ENCODE measurements at places on chromosomes 2 and 18.

GRCh38 chr2:100882645-100883613 is 63.0 kb downstream of the NPAS2 start:
- no peak for DNase-seq

GRCh38 chr2:202056611-202057010 is 16.4 kb upstream of the KIAA2012 start:
- DNase-seq = no peak

- DNase-seq = no peak
Measured at GRCh38 chr2:239370403-239370802, 30.4 kb downstream of the HDAC4 start.

GRCh38 chr18:61785588-61785987 is 107.2 kb downstream of the RNF152 start:
- DNase-seq = no peak

DNA sequence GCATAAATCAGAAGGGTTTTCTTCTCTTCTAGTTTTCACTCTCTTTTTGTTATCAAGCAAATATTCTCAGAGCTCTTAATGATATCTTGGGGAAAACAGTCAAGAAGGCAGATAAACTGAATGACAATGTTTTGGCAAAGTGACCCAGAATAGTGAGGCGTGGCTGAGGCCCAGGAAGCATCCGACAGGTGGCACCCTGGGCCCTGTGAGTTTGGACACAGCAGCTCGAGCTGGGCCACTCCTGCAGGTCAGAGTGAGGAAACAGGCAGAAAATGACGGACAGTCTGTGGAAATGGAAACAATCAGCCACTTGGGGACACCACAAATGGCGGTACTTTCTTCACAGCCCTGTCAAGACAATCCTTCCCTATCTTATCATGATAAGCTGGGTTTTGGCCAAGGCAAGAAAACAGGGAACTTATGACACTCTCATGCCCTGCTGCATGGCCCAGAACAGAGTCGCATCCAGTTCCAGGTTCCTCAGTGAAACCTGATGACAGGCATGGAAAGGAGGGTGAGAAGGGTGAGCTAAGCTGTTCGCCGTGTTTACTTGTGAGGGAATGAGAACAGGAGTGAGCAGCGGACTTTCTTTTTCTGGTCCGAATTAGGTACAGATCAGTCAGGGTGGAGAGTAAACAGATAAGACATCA is 32.1 kb downstream of the MRPL44 start:
- no peak for DNase-seq

DNA sequence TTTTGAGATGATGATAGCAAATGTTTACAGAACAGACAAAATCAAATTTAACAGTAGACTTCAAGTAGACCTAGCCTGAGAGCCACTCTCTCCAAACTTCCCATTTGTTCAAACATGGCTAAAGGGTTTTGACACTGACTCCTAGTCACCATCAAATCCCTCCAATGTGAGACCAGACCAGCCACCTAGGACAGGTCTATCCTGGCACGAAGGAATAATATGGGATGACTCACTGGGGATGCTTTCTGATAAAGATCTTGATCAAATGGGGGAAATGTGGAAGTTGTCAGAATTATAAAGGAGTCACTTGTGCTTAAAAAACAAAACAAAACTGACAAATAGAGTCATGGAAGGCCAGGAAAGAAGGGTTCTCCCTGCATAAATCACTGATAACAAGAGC is 95.7 kb downstream of the EDAR start:
- DNase-seq = no peak

GRCh38 chr18:22020127-22020866 is 149.1 kb upstream of the GATA6 start:
- no peak for DNase-seq

- no peak for DNase-seq
Measured at GRCh38 chr2:226981791-226982326, 146.0 kb downstream of the RHBDD1 start.

GRCh38 chr2:45778720-45779171 is 127.3 kb downstream of the PRKCE start:
- no peak for DNase-seq

DNA sequence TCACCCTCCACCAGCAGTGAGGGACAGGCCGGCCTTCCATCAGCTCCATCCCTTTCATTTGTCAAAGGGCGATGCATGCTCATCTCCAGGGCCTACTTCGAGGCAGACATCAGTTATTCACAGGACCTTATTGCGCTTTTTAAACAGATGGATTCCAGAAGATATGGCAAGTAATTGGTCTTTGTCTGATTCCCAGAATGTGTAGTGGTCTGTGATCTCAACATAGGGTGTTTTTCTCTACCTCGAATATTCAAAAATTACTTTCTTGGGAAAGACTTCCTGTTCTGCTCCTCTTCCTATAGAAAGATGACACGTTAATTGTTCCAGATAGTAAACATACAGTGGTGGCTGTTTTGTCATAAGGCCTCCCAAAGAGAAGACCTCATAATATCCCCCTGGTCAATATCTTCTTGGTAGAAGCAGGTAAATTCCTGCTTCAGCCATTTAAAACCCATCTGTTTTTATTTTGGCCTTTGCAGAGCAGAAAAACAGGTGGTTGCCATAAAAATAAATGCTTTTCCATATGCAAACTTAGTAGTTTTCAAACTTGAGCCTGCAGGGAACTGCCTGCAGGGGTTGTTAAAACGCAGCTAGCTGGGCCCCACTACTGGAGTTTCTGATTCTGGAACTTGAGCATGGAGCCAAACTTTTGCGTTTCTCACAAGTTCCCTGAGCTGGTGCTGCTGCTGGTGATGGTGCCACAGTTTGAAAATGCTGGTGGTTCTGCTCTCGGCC is 8.2 kb downstream of the SMARCAL1 start:
- DNase-seq = no peak

DNA sequence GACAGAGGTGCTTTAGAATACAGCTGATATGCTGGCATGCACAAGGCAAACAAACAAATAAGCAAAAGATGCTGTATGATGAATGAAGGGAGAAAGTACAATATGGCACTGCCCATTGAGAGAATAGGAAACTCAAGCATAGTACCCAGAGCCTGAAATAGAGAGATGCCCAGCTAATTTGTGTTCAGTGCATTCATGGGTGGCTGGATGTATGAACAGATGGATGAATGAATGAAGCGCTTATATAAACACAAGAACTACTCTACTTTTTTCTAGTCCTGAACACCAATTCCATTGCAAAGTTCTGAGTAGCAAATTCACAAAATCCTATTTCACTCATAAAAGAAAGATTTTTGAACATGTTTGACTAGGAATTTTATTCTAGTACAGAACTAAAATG is 756.3 kb downstream of the SATB2 start:
- no peak for DNase-seq

DNA sequence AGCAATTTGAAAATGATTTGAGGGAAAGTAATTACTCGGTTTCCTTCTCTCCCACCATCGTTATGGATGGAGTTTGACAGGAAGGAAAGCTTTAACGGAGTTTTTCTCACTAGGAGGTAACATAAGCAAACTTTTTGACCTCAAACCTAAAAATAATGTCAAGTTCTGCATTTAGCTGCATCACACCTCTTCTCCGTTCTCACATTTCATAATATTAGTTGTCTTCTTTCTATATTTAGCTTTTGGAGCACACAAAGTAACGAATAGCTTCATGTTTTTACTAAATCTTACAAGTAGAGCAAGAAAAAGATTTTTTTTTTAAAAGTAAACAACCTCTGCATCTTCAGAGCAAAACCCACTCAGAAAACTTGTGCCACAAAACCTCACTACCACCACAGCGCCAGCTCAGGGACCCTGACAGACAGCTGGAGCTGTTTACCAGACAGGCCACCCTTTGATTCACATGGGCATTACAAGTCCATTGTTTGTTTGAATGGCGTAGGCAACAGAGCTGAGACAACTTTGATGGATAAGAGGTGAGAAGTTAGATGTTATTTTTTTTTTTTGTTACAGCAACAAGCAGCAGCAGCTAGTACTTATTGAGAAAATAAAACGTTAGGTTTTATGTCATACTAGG is 21.9 kb upstream of the ICOS start:
- DNase-seq = no peak

DNA sequence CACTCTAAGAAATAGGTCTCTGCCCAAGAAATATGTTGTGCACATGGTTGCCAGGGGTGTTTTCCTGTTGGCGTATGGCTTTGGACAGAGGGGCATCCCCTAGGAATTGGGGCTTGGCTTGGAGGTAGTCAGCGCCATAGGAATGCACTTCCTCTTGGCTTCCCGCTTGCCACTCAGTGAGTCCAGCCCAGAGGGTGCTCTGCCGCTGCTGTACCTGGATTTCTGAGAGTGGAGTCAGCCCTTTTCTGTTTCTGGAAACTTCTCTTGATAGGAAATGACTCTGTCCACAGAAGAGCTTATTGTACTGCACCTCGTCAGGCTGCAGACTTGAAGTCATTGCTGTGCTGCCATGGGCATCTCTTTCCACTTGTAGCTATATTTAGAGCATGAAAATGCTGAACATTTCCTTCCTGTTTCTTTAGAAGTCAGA is 116.7 kb upstream of the MGAT5 start:
- no peak for DNase-seq

GRCh38 chr2:204274991-204275390 is 270.3 kb upstream of the PARD3B start:
- DNase-seq = no peak
